ENCODE measurements at places on chromosomes 1 and 21. TPM values are rescaled to one million over a fixed set of nuclear protein-coding genes. Genes with fewer than 3 reads are reported as not detected.

DNA sequence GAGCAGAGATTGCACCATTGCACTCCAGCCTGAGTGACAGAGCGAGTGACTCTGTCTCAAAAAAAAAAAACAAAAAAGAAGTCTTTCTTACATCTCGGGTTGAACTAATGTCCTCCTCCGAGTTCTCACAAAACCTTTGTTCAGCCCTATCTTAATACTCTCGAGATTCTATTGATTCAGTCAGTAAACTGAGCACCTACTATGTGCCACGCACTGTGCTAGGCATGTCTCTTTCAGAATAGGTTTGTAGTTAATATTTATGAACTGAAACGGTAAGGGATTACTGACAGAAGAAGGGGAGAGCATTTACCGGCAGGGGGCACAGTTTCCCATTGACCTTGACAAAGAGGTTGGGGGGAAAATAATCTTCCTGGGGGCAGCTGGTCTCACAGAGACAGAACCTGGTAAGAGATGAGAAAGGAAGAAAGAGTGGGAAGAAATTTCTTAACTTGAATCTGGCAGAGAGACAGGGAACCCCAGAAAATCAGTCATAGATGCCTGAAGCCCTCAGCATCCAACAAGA lies 3.4 kb downstream of the PIAS3 start:
- peak; percentile 57 for DNase-seq

DNA sequence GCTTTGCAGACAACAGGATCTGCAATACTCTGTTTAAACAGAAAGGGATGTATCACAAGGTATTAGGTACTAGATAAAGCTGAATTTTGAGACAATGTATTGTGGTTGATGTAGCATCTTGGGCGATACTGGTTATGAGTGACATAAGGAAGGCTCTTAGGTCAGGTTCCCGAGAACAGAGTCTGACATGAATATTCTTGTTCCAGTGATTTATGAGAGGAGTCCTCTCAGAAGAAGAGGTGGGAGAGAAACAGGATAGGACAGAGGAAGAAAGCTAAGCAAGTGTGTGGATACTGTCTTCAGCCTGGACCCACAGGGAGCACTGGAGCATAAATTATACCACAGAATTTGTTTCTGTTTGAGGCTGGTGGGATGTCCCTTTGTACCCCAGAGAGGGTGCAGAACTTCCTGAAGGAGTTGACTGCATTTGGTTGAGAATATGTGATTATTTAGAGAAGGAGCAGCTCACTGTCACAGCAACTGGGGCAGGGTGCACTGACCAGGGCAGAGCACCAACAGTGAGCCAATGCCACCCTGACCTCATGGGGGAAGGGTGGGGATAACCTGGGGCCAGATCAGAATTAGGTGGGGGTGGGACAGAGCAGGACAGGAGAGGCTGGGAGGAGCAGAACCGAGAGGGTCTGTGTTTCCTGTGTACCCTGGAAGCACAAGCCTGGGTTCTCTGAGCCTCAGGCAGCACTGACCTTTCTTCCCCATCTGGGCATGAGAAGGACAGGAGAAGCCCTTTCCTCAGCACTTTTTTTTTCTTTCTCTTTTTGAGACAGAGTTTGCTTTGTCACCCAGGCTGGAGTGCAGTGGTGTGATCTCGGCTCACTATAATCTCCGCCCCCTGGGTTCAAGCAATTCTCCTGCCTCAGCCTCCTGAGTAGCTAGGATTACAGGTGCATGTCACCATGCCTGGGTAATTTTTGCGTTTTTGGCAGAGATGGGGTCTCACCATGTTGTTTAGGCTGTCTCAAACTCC lies 36.3 kb upstream of the SLC6A9 start:
- peak; percentile 45 for DNase-seq

GRCh38 chr1:222546548-222547259 lies 1.2 kb downstream of the HHIPL2 start:
- DNase-seq, result no peak

DNA sequence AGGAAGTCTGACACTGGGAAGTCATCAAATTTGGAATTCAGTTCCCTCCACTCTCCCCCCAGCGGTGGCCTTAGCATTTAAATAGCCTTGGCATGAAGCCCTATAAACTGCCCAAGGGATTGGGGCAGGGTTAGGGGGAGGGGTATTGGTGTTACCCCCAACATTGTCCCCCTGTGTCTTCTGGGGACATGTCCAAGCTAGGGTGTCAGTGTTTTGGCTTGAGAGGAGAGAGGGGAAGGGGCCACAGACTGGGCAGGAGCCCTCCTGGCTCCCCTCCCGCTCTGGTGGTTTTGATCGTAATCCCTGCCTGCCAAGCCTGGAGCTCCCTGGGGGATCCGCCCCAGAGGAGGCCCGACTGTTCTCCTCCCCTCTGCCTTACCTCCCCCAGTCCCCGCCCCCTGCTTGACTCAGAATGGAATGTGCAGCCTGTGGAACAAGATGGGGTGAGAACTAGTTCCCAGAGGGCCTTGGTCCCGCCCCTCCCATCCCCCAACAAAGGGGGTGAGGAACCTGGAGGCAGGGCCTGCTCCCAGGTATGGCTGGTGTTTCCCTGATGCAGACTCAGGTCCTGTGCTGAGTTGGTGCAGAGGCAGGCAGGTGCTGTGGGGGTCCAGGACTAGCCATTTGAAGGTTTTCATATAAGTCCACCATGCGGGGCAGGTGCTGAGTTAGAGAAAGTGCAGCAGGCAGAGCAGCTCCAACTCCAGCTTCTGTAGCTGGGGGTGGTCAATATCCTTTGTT lies 7.4 kb downstream of the SOX13 start:
- DNase-seq, result no peak

DNA sequence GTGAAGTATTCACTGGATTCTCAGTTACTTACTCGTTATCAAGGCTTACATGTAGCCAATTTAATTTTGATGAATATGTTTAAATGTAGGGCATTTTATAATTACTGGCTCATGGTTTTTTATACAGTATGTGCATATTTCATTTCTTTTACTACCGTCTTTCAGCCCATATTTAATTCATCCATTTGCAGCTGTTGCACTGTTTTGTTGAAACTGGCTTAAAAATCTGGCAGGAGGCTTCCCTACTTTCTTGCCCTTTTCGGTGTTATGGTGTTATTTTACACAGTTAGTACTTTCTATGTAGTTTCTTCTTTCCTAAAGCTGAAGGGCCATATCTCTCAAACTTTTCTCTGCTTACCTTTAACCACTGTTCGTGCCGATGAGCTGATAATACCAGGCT lies 54.2 kb downstream of the ITSN1 start:
- no peak for DNase-seq

DNA sequence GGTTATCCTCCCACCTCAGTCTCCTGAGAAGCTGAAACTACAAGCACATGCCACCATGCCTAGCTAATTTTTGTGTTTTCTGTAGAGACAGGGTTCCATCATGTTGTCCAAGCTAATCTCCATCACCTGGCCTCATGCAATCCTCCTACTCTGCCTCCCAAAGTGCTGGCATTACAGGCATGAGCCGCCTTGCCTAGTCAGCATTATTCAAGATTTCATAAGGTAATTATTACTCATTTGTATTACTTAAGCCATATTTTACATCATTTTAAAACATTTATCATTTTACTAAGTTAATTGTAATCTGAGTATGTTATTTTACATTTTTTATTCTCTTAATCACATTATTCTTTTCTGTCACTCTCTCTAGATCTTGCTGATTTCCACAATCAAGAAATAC lies 1575.6 kb downstream of the NCAM2 start:
- no peak for DNase-seq

GRCh38 chr1:8752411-8752810 lies 65.0 kb downstream of the RERE start:
- DNase-seq, result no peak

DNA sequence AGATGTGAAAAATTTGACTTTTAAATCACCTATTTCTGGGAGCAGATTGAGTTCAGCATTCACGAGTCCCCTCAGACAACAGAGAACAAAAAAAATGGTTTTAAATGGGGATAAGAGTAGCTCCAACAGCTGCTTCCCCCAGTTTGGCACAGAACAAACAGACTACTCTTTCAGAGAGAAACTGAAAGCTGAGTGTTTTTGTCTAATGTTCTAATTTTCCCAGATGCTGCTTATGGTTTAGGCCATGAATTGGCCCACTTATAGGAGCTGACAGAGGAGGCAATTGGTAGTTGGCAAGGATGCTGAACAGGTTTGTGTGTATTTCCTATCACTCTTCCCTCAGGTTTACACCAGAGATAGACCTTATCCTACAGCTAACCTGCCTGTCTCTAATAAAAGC lies 1637.4 kb upstream of the PRMT6 start:
- no peak for DNase-seq

DNA sequence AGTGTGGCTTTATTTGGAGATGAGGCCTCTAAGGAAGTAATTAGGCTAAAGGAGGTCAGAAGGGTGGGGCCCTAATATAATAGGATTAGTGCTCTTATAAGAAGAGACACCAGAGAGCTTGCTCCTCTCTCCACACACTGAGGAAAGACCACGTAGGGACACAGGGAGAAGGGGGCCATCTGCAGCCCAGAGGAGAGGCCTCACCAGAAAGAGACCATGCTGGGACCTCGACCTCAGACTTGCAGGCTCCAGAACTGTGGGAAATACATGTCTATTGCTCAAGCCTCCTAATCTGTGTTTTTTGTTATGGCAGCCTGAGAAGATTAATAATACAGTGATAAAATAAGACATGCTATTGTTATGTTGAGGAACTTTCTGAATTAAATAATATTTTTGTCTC lies 8.3 kb downstream of the RCAN1 start:
- no peak for DNase-seq

DNA sequence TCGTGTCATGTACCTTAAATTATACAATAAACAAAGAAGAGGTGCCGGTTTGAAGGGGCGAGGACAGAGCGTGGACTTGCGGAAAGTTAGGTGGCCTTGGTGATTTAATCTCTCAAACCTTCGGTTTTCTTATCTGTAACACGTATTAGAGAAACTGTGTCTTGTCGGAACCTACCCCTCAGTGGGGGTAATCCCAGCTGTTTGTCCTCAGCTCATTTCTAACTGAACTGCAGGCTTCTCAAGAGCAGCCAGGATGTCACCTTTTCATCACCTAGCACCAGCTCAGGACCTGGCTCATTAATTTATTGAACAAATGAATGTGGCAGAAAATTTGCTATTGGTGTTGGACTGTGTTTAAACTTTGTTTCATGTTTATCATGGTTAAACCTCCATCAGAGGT lies 31.2 kb downstream of the ITSN1 start:
- no peak for DNase-seq

DNA sequence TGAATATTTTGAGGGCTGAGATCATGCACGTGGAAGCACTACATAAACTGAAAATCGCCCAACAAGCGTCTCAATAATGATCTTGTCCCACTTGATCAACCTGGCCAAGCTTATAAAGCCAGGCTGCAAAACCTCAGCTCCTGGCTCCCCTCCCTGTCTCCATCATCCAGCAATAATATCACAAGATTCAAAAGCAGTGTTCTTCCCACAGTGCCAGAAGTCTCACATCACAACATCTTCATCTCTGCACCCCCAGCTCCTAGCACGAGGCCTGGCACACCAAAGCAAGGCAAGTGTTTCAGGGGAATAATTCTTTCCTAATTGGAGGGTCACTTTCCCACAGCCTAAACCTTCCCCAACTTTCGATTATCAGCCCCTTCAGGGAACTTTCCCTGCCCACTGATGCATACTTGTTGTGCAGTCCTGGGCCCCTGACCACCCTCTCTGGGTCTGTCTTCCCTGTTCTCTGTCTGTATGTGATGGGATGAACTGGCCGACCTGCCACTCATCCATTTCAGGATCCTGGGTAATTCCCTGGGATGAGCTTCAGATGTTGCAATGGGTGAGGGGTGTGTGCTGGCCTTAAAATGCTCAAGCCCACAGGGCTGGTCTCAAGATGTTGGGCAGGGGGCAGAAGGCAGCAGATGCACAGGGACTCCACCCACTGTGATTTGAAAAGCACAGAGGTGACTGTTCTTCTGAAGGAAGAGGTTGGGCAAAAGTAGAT lies 129.0 kb downstream of the DMRTB1 start:
- DNase-seq, result no peak

- DNase-seq, result no peak
Measured at GRCh38 chr1:21072721-21073120, 104.0 kb downstream of the EIF4G3 start.

- DNase-seq, result no peak
Measured at GRCh38 chr1:154759196-154759595, 110.9 kb downstream of the KCNN3 start.

DNA sequence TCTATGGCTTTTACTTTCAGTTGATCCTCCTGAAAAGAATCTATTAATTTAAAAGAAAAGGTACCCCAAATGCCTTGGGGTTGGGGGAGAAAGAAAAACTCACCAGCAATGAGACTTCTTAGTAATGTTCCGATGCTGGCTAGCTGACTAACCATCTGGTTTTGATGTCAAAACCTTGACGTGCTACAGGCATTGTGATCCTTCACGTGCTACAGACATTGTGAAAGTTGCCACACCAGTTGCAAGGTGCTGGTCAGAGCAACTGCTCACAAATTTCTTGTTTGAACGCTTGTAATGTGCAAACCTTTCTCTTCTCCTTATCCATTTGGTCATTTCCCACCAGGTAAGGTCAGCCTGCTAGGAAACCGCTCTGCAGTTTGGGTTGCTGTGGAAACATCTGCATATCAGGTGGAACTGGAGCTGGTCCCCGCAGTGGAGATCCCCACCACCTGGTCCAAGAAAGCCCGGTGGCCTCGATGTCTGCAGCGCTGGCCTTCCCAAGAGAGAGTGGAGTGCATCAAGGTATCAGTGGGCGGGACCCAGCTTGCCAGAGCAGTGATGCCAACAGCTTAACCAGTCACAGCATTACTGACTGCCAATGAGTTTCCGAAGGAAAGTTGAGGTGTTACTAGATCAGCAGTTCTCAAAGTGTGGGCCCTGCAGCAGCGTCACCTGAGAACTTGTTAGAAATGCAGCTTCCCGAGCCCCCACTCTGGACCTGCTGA lies 16.1 kb downstream of the MAB21L3 start:
- no peak for DNase-seq

DNA sequence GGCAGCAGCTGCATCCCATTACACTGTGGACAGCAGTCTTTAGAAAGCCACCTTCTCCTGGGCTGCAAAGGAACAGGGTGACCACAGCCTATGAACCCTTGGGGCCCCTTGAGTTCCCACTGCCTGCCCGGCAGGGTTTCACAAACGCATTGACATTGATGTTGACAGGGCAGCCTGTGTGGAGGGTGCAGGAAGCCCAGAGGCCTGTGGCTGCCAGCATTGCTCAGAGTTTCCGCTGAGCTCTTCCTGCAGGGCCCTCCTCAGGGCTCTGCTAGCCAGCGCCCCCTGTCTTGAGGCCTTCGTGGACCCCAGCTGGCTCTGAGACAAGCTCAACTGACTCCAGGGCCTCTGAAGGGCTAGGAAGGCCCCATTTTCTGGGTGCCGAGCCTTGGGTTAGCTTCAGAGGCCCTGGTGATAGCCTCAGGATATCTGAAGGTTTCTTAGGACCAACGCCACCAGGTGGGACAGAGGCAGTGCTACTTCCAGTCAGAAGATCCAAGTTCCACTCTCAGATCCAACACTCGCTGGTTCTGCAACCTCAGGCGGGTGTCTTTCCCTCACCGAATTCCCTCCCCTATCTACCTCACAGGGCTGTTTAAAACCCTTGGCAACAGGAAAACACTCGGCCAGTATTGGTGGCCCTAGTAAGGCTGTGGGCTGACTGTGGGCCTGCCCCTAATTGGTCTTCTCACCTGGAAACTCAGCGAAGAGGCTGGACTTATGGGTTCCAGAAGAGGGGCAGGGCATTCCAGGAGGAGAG lies 27.2 kb upstream of the EPS8L3 start:
- peak; percentile 71 for DNase-seq

ECM1 gene
- 2.7 TPM for total RNA-seq

FLVCR1 gene
- total RNA-seq, result 21.2 TPM

ADGRL2 gene
- total RNA-seq, result not detected

MXRA8 gene
- not detected for total RNA-seq

ESPN gene
- not detected for total RNA-seq

BSND gene
- not detected for total RNA-seq

FAAH gene
- 24.8 TPM for total RNA-seq

CNIH3 gene
- total RNA-seq, result 0.83 TPM

SLC44A3 gene
- not detected for total RNA-seq

ELAPOR1 gene
- total RNA-seq, result 0.35 TPM
